NCI-H187 treated with DMSO at 0.1 percent for 48 hours (cell line): ENCODE measurements at places on chromosomes 6 and 20.

DNA sequence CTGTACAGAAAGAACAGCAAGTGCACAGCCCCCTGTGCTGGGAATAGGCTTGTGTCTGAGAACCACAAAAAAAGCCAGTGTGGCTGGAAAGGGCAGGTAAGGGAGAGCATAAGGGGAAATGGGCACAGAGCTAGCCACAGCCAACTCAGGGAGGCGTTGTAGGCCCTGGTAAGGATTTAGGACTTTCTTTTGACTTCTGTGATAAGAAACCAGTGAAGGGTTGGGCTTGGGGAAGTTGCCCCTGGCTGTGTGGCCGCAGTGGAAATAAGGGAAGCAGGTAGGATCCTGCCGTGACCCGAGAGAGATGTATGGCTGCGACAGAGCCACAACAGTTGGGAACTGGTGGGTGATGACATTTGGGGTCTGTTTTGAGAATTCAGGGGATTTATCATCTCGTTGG, 30.0 kb upstream of the PHACTR2 start:
- no peak for DNase-seq

DNA sequence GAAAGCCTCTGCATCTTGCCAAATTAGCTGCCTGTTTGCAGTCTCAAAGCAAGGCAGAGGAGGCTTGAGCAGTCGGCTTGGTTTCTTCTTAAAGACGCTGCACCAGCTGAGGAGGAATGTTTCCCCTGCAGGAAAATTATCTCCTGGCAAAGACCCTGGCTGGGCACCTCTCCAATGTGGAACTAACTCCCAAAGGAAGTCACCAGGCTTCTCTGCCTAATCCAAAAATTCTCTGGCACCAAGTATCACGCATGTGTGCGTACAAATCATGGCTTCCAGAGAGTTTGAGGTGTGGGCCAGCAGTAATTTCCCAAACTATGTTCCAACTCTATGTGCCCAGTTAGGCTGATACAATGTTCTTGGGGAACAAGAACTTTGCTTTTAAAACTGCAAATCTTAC, 176.2 kb downstream of the KIF16B start:
- no peak for DNase-seq

DNA sequence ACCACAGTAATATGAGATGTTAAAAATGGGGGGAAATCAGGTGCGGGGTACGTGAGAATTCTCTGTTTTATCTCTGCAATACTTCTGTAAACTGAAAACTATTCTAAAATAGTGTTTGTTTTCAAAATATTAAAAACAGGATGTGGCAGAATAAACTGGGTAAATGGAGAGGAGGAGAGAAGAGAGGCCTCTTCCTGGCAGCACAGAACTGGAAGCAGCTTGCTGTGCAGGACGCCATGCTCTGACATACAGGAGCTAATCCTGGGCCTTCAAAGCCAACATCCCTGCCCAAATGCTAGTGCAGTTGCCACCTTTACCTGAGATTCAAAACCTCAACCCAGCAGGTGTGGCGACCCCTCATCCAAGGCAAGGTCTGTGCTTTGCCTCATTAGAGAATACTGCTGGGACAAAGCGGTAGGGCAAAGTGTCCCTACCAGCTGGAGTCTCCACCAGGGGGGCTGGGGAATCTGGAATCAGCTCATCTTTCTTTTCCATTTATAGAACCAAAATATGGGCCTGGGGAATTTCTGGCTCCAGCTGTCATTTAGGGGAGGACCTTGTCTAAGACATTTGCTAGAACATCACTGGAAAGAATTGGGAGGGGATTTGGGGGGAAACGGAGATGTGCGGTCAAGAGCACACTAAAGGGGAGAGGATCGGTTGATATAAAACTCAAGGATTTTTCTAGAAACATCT, 67.3 kb downstream of the SCML4 start:
- DNase-seq, result no peak

DNA sequence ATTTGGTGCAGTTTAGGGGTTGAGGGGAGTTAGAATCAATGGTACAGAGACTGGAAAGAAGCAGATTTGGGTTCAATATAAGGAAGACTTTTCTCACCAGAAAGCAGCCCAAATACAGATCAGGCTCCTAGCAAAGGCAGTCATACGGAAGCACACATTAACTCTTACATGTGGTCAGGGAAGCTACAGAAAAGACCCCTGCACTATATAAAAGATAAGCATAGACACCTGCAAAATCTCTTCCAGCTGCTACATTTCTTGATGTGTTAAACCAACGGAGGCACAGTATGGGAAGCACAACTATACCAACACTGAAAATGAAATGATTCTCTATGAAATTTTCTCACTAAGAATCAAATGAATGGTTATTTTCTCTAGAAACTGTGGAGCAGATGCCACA, 150.8 kb downstream of the GMDS start:
- no peak for DNase-seq

DNA sequence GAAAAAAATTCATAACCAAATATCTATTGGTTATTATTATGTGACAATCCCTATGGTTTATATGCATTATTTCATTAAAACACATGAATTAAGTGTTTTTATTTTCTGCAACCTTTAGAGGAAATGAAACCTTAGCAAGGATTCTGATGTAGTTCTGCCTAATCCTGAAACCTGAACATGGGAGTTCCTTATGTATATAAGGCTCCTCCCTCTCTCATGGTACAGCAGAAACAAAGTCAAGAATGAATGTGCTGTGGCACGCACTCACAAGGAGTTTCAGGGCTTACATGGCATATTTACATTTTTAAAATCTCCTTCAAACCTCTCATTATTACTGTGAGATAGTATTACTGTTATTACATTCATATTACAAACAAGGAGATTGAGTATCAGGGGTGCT, 426.4 kb upstream of the CITED2 start:
- no peak for DNase-seq

GRCh38 chr6:107075951-107076381, 39.3 kb downstream of the BEND3 start:
- DNase-seq, result no peak

DNA sequence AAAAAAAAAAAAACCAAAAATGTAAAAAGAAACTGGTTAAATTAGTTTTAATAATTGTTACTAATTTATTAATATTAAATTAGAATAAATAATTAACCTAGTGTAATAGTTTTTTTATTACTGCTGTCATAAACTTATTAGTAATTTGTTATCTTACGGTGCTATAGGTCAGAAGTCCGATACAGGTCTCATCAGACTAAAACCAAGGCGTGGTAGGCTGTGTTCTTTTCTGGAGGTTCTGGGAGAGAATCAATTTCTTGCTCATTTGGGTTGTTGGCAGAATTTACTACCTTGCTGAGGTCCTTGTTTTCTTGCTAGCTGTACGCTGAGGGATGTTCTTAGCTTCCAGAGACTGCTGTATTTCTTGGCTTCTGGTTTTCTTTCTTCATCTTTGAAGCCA, 85.9 kb upstream of the RNF24 start:
- no peak for DNase-seq

DNA sequence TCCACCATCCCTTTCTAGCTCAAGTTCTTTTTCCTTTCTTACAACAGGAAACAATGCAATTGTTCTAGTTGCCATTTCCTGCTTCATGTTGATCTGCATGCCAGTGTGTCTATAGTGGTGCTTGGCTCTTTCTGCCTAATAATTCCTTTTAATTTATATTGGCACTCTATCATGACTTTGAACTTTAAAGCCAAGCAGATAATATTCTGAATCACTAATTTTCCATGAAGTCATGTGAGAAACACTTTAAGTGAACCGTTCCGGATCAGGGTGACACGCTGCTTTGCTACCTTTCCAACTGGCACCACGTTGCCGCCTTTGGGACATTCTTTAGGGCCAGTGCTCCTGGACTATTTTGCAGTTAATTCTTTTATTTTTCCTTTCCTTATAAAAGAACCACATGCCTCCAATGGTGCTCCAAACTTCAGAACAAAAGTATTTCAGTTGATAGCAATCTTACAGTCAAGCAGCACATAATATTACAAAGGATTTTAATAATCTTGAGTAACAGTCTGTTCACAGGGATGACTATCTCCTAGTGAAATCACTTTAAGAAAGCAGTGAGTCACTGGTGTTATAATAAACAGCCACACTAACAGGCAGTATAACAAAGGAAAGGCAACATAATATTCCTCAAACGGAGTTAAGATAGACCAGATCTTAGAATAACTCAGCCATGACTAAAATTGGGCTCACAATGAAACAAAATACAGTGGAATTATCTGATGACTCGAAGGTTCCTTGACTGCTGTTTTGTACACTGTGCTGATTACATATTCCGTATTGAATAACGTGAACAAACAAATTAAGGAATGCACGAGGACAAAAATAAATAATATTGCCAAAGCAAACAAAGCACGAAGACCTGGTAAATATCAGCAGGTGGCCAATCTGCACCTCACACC, 19.0 kb upstream of the BLOC1S5 start:
- no peak for DNase-seq

DNA sequence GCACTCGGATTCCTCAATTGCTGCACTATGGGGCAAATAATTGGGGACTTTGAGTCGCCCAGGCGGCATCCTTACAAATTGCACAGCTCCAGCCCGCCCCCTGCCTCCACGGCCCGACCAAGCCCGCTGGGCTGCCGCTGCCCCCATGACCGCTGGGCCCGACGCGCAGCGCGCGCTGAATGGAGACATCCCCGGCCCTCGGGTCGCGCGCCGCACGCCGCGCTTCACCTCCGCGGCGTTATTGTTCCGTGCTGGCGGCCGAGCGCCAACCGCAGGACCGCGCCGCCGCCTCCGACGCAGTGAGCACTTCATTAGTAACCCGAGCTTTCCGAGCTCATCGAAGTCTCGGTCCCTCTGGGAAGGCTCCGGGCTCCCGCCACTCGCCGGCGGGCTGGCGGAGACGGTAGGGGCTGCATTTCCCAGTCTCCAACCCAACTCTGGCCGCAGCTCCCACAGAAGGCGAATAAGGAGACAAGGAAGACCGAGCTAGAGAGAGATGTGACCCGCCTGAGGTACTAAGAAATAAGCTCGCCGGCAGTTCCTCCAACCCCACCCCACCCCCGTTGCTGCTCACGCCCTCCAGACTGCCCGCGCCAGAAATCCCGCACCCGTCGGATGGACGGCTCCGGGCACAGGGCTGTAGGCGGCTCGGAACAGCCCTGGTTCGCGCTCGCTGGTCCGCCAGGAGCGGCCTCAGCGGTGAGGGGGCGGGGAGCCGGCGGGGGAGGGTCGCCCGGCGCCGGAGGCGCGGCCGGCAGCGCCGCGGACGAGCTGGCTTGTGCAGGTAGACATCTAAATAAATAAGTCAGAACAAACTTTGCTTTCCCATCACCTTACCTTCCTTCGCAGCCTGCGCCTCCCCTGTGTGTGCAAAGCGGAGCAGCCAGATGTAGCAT, 703 bp downstream of the EPHA7 start:
- DNase-seq, result no peak

GRCh38 chr6:162615016-162615705, 112.4 kb downstream of the PRKN start:
- no peak for DNase-seq

DNA sequence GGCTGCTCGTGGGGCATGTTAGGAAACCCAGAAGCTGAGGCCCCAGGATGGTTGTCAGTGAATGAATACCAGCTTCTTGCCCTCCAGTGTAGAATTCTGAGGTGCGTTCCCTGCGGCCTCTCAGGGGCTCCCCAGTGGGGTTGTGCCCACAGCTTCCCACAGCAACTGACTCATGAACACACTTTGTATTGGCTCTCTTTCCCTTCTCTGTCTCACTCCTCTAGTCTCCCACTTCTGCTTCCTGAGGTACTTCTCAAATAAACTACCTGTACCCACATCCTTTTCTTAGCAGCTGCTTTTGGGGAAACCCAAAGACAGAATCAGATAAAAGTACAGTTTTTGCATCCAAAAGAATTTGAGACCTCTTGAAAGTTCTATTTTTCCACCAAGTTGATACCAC, 107.7 kb upstream of the JAG1 start:
- DNase-seq, result no peak

DNA sequence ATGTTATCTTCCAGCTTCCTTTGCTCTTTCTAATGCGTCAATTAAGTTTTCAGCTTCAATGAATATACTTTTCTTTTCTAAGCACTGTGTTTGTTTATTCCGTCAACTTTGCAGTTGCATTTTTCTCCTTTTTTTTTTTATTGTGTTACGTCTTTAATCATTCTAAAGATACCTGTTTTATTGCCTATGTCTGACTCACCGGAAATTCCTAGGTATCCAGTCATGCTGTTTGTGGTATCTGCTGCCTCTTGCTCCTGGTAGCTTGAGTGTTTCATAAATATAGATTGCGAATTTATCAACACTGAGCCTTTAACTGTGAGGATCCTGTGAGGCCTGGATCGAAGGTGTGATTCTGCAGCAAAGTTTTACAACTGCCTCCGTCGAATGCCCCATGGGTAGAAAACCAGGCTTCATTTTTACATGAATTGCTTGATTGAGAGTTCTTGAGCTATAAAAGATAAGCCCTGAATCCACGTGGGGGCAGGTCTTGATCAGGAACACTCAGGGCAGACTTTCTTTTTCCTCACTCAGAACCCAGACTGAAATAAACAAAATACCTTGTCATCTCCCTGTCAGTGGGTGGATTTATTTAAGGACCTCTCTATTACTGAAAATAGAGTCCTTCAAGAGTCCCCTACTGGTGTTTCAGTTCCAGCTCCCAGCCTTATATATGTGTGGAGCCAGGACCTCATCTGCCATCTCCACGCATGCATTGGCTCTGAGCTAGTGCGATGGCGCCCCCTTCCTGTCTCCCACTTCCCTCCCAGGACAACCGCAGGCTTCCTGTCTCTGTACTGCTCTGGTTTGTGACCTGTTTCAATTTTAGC, 60.1 kb upstream of the LRRC1 start:
- no peak for DNase-seq

- no peak for DNase-seq
These were observed 156.7 kb downstream of the SYCP2 start for GRCh38 chr20:59776626-59777330.

DNA sequence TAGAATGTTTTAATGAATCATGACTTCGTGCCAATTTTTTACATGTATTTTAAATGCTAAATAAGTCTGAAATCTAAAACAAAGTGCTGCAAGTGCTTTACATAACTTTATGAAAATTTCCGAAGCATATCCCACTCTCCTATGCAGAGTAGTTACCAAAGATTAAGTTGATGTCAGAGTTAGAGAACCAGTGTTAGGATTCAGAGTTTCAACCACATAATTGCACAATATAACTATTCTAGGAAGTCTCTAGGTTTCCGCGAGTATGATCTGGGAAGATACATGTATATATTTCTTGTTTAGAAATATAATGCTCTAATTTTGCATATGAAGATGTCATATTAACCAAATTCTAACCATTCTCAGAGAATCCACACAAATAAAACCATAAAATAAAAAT, 74.8 kb downstream of the ASCC3 start:
- DNase-seq, result no peak

- DNase-seq, result no peak
These were observed 171.3 kb upstream of the KCNK16 start for GRCh38 chr6:39493777-39494176.
